ENCODE measurements at places on chromosomes 2 and 18.

- DNase-seq = no peak
Measured at GRCh38 chr18:23982155-23983079, 32.1 kb upstream of the TTC39C start.

DNA sequence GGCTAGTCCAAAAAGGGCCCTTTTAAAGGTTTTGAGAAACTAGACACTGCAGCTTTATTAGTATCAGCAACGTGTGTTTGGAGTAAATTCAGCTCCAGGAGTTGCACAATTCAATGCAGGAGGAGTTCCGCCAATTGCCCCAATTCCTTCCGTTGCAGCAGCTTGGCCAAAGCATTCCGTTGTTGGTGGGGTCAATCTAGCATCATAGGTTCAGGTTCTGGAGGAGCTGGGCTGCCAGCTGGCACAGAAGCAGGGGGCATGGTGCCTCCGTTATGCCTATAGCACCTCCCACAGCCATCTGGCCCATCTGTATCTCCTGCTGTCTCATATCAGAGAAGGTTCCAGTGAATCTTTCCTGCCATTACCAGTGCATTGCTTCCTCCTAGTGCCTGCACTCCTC, 55.4 kb downstream of the REL start:
- no peak for DNase-seq

GRCh38 chr2:19176977-19177376, 181.4 kb downstream of the OSR1 start:
- no peak for DNase-seq

DNA sequence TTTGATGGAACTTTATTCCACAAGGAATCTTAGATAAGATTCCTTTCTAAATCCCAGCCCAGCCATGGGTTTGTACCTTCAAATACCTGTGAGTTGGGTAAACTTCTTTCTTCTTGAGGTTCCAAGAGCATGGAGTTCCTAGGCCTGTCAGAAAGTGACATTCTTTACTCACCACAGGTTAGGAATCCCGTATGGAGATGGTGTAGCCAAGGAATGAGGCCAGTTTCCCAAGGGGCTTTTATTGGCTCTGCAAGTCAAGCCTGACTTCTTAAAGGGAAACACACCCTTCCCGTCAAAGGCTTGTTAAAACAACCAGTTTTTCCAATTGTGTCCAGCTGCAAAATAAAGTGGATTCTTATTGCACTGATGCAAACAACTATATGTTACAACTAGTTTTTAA, 45.8 kb downstream of the STK17B start:
- DNase-seq = no peak

- DNase-seq = no peak
Measured at GRCh38 chr18:63111671-63112402, 207.7 kb downstream of the BCL2 start.

DNA sequence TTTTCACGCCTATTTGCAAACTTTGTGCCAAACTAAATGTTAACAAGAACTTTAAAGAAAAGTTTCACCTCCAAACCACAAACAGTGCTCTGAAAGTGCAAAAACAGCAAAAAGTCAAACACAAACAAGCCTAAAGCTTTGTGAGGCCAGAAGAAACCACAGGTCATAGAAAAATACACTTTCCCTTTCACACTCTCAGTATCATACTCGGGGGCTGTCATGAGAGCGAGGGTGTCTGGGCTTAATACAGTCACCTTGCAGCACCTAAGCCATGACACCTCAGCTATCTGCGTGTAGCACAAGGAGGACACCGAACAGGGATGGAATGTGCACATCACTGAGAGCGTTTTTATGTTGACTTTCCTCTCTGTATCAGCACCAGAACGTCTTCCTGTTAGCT, 26.6 kb upstream of the SEH1L start:
- peak; percentile 15 for DNase-seq

GRCh38 chr18:79587779-79588635, 91.6 kb upstream of the CTDP1 start:
- no peak for DNase-seq

DNA sequence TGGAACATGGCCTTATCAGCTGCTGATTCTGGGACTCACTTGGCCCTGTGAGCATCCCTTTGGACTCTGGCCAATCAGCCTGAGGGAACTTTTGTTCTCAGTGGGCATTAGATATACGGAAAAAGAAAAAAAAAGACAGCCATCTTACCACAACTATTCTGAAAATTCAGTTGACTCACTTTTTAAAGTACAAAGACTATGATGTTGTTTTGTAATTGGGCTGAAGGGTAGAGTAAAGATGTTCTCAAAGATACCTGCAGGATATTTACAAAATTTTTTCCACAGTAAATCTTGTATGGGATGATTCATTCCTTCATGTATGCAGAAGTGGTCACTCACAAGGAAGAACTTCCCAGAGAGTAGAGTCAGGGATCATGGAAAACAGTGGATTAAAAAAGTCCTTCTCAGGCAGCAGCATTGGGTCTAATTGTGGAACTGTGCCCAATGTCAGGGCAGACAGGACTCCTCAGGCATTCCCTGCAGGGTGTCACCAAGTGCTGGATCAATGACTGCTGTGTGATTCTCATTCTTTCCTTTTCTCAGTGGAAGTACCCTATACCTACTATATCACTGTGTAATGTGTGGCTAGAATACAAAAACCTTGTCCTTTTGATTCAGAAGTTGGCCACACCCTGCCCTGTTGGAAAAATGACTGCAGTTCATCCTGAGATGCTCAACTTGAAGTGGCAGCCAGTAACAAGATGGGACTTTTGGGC, 35.4 kb downstream of the SULT1C4 start:
- DNase-seq = no peak

- DNase-seq = no peak
Measured at GRCh38 chr2:120662746-120663145, 72.9 kb upstream of the GLI2 start.

- DNase-seq = no peak
Measured at GRCh38 chr2:240840435-240841060, 20.5 kb upstream of the KIF1A start.

DNA sequence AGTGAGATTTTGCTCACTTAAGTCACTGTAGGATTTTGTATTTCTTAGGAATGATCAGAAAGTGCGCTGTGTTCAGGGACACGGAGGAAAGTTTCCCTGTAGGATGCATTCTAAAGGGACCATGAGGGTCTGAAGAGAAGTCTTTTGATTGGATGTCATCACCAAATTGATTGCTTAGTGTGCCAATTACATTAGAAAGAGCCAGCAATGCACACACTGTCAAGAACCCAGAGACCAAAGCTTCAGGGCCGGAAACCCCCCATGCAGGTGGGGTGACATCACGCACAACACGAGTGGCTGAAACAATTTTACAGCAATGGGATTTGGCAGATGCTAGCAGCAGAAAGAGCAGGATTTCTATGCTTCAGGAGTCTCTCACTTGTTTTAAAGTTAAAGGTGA, 242.4 kb downstream of the NAPG start:
- DNase-seq = no peak

DNA sequence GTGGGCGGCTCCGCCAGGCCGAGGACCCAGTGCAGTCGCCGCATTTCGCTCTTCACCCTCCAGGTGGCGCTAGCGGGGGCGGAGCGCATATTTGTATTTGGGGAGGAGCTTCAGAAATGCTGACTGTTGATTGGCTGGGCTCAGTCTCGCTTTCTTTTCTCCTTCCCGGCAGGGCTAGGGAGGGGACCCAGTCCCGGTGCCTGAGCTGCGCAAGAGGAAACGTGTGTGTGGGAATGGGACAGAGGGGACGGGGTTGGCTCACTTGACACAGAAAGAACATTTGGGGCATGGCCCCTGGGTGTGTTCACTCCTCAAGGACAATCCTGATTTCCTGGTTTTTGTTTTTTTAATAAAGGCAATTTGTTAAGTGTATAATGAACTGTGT, 20.3 kb upstream of the DNMT3A start:
- peak; percentile 100 for DNase-seq

DNA sequence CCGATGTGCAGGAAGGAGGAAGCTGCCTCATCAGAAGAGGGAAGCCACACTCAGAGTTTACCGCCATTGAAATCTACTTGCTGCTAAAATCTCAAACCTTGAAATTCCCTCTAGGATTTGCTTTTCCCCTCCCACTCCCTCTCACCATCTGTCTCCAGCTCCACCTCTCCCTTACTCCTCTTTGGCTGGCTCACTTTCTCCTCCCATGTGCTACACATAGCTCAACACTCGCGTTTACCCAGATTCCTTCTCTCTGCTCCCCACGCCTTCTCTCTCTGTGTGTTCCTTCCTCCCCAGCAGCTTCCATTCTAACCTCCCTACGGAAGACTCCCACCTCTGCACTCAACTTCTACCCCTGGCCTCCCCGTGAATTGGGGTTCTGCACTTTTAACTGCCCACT, 143.1 kb downstream of the DNER start:
- no peak for DNase-seq

DNA sequence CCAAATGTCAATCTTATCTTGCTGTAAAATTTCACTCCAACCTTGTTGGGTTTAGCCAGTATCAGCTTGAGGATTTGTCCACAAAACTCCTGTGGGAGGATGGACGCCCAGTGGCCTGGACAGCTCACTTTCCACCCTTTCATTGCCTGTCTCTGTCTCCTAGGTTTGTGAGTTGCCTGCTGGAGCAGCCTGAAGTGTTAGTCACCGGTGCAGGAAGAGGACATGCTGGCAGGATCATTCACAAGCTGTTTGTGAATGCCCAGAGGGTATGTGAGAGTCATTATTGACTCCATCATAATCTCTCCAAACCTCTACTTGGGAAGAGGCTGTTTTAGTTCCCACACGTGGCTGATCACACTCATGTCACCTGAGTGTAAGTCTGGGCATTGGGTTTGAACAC, 112.3 kb downstream of the RAB3GAP1 start:
- DNase-seq = no peak

DNA sequence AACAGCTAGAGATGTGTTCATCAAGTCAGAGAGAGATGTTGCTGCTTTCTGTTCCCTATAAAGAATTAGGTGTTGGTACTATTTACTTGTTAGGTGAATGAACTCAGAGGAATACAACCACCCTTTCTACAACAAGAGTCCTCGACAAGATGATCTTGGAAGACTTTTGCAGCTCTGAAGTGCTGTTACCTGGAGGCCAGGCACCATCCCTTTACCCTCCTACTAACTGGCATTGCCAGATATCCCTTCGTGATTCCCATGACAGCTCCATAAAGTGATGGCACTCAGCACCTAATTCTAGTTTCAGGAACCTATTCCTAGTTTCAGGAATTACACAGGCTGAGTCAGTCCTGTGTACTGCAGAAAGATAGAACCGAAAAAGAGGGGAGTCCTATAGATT, 9.9 kb downstream of the ARPC2 start:
- DNase-seq = no peak

DNA sequence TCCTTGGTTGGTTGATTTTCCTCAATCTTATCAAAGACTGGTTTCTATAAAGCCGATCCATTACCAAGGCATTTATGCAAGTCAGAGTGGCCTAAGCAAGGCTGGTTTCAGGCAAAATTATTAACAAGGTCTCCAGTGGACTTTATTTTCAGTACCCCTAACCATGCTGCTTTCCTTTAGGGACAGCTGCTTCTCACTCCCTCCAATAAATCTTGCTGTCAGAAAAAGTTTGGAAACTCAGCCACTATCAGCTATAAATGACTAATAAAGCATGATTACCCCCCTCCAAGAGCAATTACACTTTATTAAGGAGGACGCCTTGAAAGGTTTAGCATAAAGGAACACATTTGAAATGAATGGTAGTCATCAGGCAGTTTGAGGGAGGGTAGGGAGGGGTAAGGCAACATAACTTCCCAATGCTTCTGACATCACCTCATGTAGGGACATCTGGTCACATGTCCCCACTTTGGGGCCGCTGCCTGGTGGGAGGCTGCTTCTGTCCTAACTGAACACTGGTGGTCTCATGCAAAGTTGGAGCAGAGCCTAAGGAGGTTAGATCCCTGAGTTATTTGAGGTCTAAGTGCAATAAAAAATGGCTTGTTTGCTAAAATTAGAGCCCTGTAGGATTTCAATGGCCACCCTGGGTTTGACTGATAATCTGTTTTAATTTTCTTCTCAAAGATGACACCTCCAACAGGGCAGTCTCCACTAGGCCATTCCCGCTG, 58.0 kb upstream of the TMEM178A start:
- DNase-seq = no peak
